ENCODE measurements at places on chromosomes 5 and 9. TPM values are rescaled to one million over a fixed set of nuclear protein-coding genes. Genes with fewer than 3 reads are reported as not detected.

Gene FRRS1L
- total RNA-seq, result not detected

GRCh38 chr5:34695275-34696027, 39.3 kb downstream of the RAI14 start:
- no peak for DNase-seq

Gene TRIO
- 7.4 TPM for total RNA-seq

Gene BRINP1
- total RNA-seq, result not detected

- DNase-seq, result no peak
These were observed 65.9 kb upstream of the EFNA5 start for GRCh38 chr5:107736638-107737037.

DNA sequence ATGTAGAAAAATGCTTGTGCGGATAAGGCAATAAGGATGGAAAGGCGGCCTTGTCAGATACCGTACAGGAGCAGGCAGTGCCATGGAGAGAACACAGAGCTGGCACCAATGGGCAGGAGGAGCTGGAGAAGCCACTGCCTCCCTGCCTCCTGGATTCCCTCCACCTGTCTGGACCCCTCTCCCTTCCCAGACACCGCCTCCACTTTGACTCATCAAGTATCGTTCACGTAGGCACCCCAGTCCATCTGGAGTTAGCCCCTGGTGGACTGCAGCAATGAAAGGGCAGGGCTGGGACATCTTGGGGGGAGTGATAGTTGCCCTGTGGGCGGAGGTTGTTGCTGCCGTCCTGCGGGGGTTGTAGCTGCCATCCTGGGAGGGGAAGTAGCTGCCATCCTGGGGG, 232.0 kb downstream of the ROR2 start:
- no peak for DNase-seq

DNA sequence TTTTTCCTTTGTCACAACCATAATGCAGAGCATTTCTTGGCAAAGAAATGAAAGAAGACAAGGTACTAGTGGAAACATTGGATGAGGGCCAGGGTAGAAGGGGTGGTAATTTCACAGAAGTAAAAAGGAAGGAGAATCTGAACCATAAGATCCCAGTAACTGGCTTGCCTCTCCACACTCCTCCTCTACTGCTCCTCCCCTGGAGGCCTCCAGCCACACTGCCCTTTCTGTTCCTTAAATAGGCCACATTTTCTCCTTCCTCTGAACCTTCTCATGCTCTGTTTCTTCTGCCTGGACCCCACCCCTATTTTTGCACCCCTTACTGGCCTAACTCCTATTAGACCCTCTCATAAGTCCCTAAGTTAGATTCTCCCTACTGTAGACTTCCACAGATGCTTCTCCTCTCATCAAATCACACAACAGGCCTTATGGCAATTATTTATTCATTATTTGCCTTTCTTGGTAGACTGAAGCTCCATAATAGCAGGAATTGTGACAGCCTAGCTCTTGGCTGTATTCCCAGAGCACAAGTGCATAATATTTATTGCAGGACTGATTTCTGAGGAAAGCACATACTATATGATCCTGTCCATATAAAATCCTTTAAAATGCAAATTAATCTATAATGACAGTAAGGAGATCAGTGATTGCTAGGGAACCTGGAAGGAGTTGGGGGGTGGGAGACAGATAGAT, 31.3 kb upstream of the GRIA1 start:
- DNase-seq, result no peak

- no peak for DNase-seq
These were observed 942.4 kb downstream of the CDH12 start for GRCh38 chr5:21910731-21911130.

DNA sequence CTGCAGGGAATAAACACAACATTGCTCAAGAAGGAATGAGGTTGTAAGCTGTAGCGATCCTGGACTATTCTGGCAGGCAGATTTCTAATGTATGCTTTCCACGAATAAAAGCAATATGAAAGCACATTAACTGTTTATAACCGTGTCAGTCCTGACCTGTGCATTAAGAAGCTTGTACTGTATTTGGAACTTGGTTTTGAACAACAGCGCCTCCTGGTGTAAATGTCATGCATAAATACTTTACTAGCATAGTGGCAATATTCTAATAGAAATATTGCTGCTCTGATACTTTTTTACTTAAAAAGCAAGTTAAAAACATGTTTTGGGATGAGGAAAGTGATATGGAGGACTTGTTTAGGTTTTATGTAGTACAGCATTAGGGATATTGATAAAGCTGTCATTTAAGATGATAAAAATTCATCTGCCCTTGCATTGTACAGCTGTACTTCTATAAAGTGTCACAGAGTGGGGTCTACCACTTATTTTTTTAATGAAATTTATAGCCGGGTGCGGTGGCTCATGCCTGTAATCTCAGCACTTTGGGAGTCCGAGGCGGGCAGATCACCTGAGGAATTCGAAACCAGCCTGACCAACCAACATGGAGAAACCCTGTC, 70.7 kb upstream of the GNE start:
- DNase-seq, result no peak

DNA sequence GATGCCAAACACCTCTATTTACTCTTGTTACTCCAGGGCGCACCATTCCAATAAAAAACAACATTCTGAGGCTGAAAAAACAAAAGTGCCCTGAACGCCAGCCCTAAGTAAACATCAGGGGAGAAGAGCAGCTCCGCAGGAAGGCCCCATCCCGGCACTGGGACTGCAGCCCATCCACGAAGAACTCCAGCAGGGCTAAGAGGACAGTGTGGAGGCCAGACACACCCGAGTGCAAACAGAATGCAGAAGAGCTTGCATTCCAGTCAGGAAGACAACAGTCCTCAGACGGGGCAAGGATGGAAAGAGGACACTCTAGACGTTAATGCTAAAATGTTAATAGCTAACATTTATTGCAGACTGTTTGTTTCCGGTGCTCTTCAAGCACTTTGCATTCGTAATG, 33.0 kb downstream of the FAM240B start:
- no peak for DNase-seq

- no peak for DNase-seq
These were observed 230.8 kb downstream of the ZNF608 start for GRCh38 chr5:124515497-124516245.

DNA sequence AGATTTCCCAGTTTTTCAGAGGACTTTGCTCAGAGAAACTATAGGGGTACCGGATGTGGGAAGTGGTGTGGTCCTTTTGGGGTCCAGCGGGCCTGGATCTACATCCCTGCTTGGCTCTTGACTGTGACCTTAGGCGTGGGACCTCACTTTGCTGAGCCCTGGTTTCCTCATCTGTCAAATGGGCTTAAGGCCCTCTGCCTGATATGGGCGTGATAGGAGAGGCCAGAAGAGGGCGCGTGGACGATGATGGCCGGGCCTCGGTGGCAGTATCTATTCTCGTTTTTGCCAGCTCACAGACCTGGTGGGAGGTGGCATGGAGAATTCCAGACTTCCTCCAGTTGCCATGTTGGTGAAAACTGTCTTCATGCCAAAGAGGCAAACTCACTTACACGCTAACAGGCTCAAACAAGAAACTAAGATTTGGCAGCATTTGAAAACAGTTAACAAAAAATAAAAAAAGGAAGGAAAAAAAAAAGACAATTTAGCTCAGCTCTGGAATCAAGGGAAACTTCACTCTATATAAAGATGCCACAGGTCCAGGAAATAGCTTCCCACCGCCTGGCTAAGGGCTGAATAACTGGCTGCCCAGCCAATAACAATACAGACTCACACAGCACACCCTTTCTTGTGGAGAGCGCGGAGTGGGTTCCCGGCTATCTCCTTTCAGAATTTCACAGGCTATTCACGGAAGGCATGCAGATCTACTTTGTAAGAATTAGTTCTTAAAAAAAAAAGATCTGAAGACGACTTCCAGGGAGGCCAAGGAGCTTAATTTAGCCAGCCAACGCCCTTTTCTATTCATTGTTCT, 1.7 kb downstream of the SH3PXD2B start:
- no peak for DNase-seq

DNA sequence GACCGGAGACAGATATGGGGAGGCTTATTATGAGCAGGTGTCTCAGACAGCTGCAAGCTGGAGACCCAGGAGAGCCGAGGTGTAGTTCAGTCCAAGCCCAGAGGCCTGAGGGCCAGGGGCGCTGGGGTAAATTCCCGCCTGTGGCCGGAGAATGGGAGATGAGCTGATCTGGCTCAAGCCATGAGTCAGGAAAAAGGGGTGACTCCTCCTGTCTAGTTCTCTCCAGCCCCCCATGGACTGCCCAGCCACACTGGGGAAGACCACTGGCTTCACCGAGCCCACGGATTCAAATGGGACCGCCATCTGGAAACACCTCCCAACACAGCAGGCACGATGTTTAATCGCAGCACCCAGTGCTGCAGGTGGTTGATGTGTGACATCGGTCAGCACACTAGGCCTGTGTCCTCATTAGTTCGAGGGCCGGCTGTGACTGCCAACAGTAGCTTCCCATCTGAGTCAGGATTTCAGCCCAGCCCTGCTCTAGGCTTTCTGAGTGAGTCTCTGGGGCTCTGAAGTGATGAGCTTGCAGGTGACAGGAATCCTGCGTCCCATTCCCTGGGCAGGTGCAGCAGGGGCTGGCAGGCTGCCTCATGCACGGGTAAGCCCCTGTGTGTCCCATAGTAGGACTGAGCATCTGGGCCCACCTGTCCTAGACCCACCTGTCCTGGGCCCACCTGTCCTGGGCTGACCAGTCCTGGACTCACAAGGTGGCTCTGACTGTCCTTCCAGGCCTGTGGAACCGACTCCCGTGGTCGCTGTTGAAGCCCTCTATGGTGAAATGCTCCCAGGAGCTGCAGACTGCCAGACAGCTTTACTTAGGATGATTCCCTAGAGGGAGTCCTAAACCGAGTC, 49.7 kb downstream of the AHRR start:
- no peak for DNase-seq

Gene SH3RF2
- total RNA-seq, result not detected

DNA sequence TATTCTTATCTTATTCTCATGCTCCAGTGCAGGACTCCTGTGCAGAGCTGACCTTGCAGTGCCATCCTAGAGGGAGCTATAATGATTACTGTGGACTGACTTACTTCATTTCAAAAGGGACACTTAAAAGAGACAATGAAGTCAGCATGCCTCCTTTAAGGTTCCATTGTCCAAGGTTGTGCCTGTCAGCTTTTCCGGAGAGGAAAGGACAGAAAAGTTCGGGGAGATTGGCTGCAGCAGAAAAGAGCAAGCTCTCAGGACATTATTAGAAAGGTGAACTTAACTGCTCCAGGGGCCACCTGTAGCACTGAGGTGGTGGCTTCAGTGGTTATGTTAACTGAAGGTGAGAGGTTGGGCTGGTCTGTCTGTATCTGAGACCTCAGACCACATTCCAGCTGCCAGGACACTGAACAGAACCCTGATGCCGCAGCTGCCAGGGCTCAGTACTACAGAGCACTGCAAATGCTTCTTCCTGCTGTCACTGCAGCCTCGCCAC, 112.9 kb downstream of the ST8SIA4 start:
- no peak for DNase-seq

Gene GPR151
- total RNA-seq, result not detected
